ENCODE measurements at places on chromosomes 4 and X. TPM values are rescaled to one million over a fixed set of nuclear protein-coding genes. Genes with fewer than 3 reads are reported as not detected.

DNA sequence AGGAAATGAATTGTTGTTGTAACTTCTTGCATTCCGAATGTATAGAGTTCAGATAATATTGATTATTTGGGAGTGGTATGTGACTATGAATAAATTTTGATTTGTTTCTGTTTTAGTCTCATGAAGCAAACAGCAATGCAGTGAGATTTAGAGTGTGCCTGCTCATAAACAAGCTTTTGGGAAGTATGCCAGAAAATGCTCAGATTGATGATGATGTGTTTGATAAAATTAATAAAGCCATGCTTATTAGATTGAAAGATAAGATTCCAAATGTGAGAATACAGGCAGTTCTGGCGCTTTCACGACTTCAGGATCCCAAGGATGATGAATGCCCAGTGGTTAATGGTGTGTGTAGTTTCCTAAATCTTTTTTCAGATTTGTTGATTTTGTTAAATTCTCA is 2.0 kb downstream of the NCAPG start:
- DNase-seq, result no peak

Gene SSX2B
- not detected for total RNA-seq

Gene REELD1
- not detected for total RNA-seq

GRCh38 chr4:109608879-109609278 is 48.8 kb downstream of the MCUB start:
- no peak for DNase-seq

Gene HTRA3
- 2.5 TPM for total RNA-seq

Gene GATA1
- total RNA-seq, result not detected

GRCh38 chr4:179836179-179837075 is 2394.2 kb upstream of the AGA start:
- no peak for DNase-seq

Gene LRIT3
- not detected for total RNA-seq

DNA sequence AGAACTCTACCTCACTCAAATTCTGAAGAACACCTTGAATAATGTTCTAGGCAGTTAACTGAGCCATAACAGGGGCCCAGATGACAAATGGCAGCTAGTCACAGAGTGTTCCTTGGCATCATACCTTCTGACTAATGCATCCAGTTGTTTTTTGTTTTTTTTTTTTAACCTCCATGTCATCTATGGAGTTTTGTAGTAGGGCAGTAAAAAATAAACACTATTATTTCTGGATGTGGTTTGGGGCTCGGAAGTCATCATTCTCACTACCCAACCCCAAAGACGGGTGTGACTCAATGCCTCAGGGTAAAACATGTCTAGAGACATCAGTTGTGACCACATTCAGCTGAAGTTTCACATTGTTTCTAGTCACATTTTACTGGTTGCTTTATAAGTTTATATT is 31.2 kb upstream of the MCF2 start:
- no peak for DNase-seq

Gene ERAS
- not detected for total RNA-seq

- DNase-seq, result no peak
These were observed 1.7 kb upstream of the BGN start for GRCh38 chrX:153493085-153493484.

Gene MAGEB4
- not detected for total RNA-seq

- DNase-seq, result no peak
These were observed 54.6 kb upstream of the DRP2 start for GRCh38 chrX:101164766-101165590.

DNA sequence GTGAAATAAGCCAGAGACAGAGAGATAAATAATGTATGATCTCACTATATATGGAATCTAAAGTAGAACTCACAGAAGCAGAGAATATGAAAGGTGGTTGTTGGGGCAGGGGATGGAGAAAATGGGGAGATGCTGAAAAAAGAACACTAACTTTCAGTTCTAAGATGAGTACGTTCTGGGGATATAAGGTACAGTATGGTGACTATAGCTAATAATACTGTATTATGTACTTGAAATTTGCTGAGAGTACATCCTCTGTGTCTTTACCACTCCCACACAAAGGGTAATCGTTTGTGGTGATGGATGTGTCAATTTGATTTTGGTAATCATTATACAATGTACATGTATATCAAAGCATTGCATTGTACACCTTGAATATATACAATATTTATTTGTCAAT is 6.6 kb downstream of the FBXL5 start:
- no peak for DNase-seq

Gene NHSL2
- 1.3 TPM for total RNA-seq

- DNase-seq, result no peak
These were observed 355.2 kb downstream of the DCAF12L2 start for GRCh38 chrX:125810856-125811255.

GRCh38 chr4:60913002-60913401 is 287.1 kb upstream of the ADGRL3 start:
- no peak for DNase-seq

GRCh38 chr4:2572866-2573265 is 36.4 kb downstream of the FAM193A start:
- no peak for DNase-seq

DNA sequence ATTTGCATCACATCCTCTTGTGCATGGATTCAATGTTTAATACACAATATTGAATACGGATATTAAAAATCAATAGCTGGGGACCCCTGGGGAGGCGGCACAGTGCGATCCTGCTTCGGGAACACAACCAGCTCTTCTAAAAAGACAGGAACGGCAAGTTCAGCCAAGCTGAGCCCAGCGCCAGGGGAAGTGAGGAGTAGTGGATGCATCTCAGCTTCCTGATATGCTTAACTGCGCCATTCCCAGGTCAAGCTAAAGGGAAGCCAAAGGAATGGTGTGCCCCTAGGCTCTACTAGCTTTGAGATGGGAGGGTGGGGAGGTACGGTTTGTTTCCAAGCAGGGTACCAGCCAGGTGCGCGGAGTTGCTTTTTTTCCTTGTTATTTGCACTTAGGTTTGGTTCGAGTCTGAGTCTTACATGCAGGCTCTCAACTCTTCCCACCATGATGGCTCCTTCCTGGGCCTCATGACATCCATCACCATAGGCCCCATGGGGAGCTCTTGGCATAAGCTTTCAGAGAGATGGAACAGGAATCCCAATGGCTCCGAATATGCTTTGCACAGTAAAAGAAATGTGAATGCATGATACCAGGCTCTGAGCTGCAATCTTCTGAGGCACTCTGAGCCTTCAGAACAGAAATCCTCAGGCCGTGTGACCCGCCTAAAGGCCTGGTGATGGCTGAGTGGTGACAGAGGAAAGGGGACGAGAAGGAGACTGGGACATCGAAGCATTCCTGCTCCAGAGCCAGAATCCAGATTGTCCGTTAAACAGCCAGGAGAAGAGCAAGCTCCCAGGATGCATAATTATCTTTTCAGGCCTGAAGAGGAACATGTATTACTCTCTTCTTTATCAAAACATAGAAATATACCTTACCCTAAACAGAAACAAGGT is 51.8 kb upstream of the BCOR start:
- no peak for DNase-seq

- DNase-seq, result no peak
These were observed 38.8 kb upstream of the TCEANC start for GRCh38 chrX:13614154-13614553.

DNA sequence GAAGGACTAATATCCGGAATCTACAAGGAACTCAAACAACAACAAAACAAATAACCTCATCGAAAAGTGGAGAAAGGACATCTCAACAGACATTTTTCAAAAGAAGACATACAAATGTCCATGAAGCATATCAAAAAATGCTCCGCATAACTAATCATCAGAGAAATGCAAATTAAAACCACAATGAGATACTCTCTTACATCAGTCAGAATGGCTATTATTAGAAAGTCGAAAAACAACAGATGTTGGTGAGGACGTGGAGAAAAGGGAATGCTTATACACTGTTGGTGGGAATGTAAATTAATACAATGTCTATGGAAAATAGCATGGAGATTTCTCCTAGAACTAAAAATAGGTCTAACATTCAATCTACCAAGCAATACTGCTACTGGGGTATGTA is 51.1 kb upstream of the MYOZ2 start:
- DNase-seq, result no peak

DNA sequence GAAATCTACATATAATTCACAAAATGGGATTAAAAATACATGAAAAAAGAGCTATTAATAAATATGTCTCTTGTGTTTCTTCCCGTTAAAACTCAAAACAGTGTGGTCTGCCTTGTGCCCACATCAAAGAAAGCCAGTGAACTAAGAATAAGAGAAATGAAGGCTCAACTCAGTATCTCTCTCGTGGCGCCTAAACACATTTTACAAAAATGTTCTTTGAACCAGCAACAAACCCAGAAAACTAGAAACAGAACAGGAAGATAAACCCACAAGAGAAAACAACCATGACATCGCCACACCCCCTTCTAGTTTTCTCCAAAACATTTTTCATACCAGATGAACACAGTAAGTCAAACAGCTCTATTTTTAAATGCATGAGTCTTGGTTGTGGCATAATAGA is 130.1 kb downstream of the DCHS2 start:
- no peak for DNase-seq

Data from left colon (tissue), 2 donors.